ENCODE measurements at places on chromosomes 5 and 9. TPM values are rescaled to one million over a fixed set of nuclear protein-coding genes. Genes with fewer than 3 reads are reported as not detected.

C9orf50 gene
- not detected for total RNA-seq

BBLN gene
- total RNA-seq, result 72.5 TPM

ALDOB gene
- total RNA-seq, result not detected

PAEP gene
- total RNA-seq, result not detected

- DNase-seq, result no peak
These were observed 189.6 kb downstream of the ARHGEF28 start for GRCh38 chr5:73815631-73816030.

DNA sequence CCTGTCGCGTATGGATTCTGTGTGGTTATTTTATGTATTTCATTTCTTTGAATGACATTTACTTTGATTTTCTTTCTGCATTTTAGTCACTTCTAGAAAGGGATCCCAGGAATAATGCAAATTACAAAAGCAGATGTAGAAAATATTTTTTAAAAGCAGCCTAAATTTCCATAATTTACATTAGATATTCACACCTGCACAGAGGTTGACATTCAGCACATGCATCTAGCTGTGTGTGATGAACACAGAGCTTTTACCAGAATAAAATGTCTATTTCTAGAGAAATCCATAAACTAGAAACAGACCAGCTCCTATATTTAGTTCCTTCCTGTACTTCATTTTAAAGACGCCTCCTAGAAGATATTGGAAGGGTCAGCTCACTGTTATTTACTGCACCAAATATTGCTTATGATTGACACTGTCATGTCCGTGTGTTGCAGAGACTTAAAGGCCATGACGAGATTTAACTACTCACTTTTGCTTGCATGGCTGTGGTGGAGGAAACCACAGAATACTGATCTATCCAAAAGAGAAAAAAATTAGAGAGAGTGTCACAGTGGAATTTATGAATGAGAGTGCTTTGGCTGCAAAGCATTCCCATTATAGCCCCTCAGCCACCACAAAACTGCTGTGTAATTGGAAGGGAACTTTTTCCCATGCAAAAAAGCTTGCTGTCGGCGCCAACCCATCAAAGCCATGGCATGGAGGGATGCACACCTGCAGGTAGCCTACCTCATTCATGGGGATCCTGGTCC is 58.1 kb downstream of the EBF1 start:
- DNase-seq, result no peak

GRCh38 chr5:80082281-80082680 is 47.1 kb downstream of the THBS4 start:
- no peak for DNase-seq

GRCh38 chr5:146618434-146618833 is 102.4 kb upstream of the GPR151 start:
- no peak for DNase-seq

Measured in H9 (cell line).